ENCODE measurements at places on chromosomes 13 and 19. TPM values are rescaled to one million over a fixed set of nuclear protein-coding genes. Genes with fewer than 3 reads are reported as not detected.
A peak's percentile ranks its signal among the peaks of the same experiment; 100 is the strongest.

DNA sequence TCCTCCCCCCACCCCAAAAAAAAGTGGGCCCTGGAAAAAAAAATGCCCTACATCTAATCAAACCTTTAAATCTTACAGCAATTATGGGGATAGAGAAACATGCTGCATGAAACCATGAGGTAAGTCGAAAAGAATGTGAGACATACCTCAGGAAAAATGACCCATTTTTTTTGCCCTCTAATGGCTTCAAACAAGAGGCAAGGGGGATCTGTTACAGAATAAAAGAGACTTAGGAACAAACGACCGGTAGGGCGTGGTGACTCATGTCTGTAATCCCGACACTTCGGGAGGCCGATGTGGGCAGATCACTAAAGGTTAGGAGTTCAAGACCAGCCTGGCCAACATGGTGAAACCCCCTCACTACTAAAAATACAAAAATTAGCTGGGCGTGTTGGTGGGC lies 8.4 kb downstream of the RGL3 start:
- H3K36me3 ChIP-seq = no peaks in the 10 kb centered on the region
- no peaks in the 10 kb centered on the region for H3K27me3 ChIP-seq
- no peaks in the 10 kb centered on the region for H3K4me1 ChIP-seq
- H3K27ac ChIP-seq = no peak overlapping the region
- H3K4me3 ChIP-seq = no peak overlapping the region

GRCh38 chr13:40452038-40452666 lies 214.3 kb downstream of the FOXO1 start:
- H3K27me3 ChIP-seq = no peaks in the 10 kb centered on the region
- H3K36me3 ChIP-seq = no peaks in the 10 kb centered on the region
- H3K4me3 ChIP-seq = no peak overlapping the region
- no peak overlapping the region for H3K27ac ChIP-seq

- H3K4me3 ChIP-seq = peak overlapping the region; percentile 51
- DNase-seq = no peak
- peak overlapping the region; percentile 38 for H3K27ac ChIP-seq
- no peaks in the 10 kb centered on the region for H3K36me3 ChIP-seq
- H3K4me1 ChIP-seq = peaks cover 6% of the 10 kb centered on the region
Observed at GRCh38 chr19:15469513-15470297, 5.4 kb upstream of the RASAL3 start.

GRCh38 chr19:52527956-52528351 lies 486 bp downstream of the ZNF808 start:
- no peak for DNase-seq
- peak overlapping the region; percentile 82 for H3K27ac ChIP-seq
- H3K4me1 ChIP-seq = no peaks in the 10 kb centered on the region
- no peaks in the 10 kb centered on the region for H3K27me3 ChIP-seq
- peaks cover 3% of the 10 kb centered on the region for H3K36me3 ChIP-seq

GRCh38 chr13:20780317-20780716 lies 6.6 kb upstream of the EEF1AKMT1 start:
- H3K27me3 ChIP-seq = no peaks in the 10 kb centered on the region
- DNase-seq = no peak
- no peak overlapping the region for H3K27ac ChIP-seq
- H3K36me3 ChIP-seq = no peaks in the 10 kb centered on the region

- H3K36me3 ChIP-seq = no peaks in the 10 kb centered on the region
- DNase-seq = no peak
- no peak overlapping the region for H3K27ac ChIP-seq
- H3K4me3 ChIP-seq = no peak overlapping the region
- no peaks in the 10 kb centered on the region for H3K27me3 ChIP-seq
Observed at GRCh38 chr13:24360106-24360505, 50.7 kb downstream of the C1QTNF9 start.

DNA sequence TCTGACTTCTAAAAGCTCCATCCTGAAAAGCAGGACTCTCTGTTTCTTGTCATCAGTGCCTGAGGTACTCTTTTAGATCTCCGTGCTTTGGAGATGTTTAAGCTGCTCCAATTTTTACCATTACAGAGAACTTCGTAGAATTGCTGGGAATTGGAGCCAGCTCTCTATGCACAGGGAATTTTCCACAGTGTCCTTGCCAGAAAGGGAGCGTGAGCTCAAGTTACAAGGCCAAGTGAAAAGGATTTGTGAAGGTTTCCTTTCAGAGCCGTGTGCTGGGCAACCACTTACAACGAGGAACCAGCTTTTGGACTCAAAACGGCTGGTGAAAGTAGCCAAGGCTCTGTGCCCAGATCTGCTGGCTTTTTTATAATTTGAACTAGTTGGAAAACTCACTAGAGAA lies 82.6 kb downstream of the NUFIP1 start:
- no peak overlapping the region for H3K4me3 ChIP-seq
- no peaks in the 10 kb centered on the region for H3K4me1 ChIP-seq
- DNase-seq = no peak
- no peaks in the 10 kb centered on the region for H3K27me3 ChIP-seq
- H3K36me3 ChIP-seq = no peaks in the 10 kb centered on the region

- no peaks in the 10 kb centered on the region for H3K36me3 ChIP-seq
- H3K27ac ChIP-seq = peak overlapping the region; percentile 74
- peak; percentile 58 for DNase-seq
- H3K4me3 ChIP-seq = peak overlapping the region; percentile 64
Observed at GRCh38 chr19:6532244-6532999, 1.6 kb downstream of the TNFSF9 start.

GRCh38 chr13:110916301-110917142 lies 1.7 kb upstream of the ANKRD10 start:
- no peak for DNase-seq
- peak overlapping the region; percentile 94 for H3K27ac ChIP-seq
- H3K4me3 ChIP-seq = peak overlapping the region; percentile 74

DNA sequence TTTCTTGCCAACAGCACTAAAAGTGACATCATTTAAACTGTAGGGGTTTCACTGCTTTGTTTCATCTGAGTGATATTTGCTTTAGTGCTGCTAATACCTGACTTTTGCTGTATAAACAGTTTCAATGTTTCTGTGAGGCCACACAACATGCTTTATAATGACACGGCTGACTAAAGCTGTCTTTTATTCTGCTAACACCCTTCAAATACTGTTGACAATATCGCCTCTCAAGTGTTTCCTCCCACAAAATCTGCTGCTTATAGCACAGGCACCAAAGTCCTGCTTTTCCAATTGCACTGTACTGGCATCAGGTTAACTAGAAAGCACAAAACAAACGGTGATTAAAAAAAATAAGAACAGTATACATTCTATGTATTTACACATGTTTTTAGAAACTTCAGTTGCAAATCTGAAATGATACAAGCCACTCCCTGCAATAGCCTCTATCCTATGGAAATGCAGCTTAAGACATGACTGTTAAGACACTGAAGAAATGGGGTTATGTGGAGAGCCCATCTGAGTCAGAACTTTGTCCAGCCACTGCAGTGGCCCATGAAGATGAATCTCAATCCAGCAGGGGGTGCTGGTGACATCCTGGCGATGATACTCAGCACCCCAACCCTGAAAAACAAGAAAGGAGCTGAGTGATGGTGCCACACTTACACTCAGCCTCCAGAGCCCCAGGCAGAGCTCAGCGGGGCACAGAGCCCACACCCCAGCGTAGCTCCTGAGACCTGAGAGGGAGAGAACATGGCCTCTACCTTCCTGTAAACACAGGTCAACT lies 29.4 kb downstream of the RFXAP start:
- no peaks in the 10 kb centered on the region for H3K4me1 ChIP-seq
- H3K27me3 ChIP-seq = no peaks in the 10 kb centered on the region
- no peak overlapping the region for H3K4me3 ChIP-seq
- DNase-seq = no peak
- no peaks in the 10 kb centered on the region for H3K36me3 ChIP-seq

GRCh38 chr19:13804830-13805683 lies 9.8 kb downstream of the ZSWIM4 start:
- no peaks in the 10 kb centered on the region for H3K36me3 ChIP-seq
- H3K27ac ChIP-seq = no peak overlapping the region
- H3K27me3 ChIP-seq = no peaks in the 10 kb centered on the region
- no peak for DNase-seq
- H3K4me1 ChIP-seq = no peaks in the 10 kb centered on the region
- H3K4me3 ChIP-seq = no peak overlapping the region

SIAH3 gene
- total RNA-seq = not detected

RNF113B gene
- not detected for total RNA-seq

ZNF491 gene
- 1.9 TPM for total RNA-seq

EDDM13 gene
- not detected for total RNA-seq

Measured in Peyer's patch (tissue), 4 donors.